Activated T-cell treated with anti-CD3 and anti-CD28 coated beads for 48 hours (primary cell): ENCODE measurements at places on chromosomes 11 and 22.

GRCh38 chr11:61447601-61448551, 18.0 kb downstream of the SDHAF2 start:
- peak; percentile 3 for DNase-seq

DNA sequence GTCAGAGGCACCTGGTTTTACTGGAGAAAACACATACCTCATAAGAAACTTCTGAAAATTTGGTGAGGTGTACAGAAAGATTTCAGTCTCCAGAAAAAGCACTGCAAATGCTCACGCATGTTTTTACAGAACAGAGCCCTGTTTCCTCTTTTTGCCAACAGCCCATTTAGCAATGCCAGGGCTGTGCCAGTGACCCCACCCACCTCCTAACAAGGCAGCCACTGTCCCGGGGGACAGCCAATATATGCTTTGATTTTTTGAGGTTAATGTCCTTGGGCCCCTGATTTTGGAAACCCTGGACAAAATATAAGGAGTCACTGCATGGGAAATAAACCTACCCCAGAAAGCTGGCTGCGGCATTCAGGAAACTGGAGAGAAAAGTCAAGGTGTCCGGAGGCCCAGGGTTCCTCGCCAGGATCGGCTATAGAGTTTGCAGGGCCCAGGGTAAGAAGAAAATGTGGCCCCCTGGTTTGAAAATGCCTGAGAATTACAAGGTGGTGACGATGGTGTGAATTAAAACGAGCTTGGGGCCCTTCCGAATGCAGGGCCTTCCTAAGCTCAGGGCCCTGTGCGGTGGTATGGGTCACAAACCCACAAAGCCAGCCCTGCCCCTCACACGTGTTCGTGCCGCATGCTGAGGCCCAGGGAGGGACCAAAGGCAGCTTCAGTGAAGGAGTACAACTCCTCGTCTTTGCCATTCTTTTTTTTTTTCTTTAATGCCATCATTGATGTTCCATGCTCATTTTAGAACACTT, 71.1 kb upstream of the WNT7B start:
- DNase-seq, result no peak

DNA sequence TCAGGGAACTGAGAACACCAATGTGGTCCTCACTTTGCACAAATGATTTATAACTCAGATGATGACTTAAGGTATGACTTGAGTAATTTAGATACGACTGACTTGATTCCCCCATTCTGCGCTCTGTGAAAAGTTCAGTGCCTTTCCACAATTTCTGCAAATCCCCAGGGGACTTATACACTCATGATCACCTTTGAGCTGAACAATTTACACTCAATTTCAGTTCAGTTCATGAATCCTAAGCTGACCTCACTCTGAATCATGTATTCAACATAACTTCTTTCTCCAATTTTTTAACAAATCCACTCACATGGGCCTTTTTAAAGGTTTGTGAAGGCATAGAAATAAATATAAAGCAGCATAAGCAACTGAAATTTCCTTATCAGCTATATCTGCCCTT, 274.2 kb downstream of the FAM76B start:
- DNase-seq, result no peak

- DNase-seq, result no peak
Observed at GRCh38 chr22:33167998-33168790, 110.0 kb upstream of the SYN3 start.

DNA sequence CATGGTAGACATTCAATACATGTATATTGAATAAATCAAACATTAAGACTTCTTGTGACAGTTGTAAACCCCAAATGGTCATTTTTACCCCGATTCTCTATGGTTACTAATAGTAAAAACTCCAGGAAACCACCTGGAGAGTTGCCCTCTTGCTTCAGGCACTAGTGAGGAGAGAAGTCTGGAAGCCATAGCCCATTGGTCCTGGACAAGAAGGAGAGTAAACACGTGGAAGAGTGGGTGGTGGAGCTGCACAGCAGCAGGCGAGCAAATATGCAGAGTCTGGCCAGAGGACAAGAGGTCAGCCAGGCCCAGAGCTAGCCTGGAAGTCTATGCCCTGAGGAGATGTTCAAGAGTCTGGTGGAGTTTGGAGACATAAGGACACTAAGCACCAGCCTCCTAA, 17.7 kb downstream of the DCHS1 start:
- no peak for DNase-seq

- DNase-seq, result no peak
Observed at GRCh38 chr11:32072872-32073643, 17.8 kb upstream of the RCN1 start.

- DNase-seq, result no peak
Observed at GRCh38 chr11:95706974-95707387, 82.6 kb downstream of the FAM76B start.

DNA sequence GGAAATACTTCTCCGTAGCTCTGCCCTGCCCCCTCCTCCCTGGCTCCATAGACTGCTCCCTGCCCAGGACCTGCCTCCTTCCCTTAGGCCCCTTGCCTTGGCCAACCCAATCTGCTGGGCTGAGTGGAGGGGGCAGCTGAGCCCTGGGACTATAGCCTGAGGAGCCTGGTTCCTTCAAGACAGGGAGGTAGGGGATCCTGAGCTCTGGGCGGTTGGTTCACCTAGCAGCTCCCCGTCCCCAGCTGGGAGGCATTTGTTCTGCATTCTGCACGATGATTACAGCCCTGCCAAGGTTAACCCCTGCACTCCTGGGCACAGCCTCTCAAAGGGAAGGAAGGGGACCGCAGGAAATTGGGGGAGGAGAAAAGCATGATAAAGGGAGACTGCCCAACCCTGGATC, 3.6 kb upstream of the CDC42EP1 start:
- DNase-seq, result no peak

DNA sequence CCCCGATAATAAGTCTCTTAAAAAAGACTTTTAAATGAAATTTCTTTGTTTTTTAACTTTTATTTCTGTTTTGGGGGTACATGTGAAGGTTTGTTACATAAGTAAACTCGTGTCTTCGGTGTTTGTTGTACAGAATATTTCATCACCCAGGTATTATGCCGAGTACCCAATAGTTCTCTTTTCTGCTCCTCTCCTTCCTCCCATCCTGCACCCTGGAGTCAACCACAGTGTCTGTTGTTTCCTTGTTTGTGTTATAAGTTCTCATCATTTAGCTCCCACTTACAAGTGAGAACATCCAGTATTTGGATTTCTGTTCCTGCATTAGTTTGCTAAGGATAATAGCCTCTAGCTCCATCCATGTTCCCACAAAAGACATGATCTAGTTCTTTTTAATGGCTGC, 1.6 kb upstream of the GSTP1 start:
- no peak for DNase-seq

- no peak for DNase-seq
Observed at GRCh38 chr11:8776209-8776608, 93.6 kb downstream of the RPL27A start.
